ENCODE measurements at places on chromosomes 7 and 10. TPM values are rescaled to one million over a fixed set of nuclear protein-coding genes. Genes with fewer than 3 reads are reported as not detected.

DNA sequence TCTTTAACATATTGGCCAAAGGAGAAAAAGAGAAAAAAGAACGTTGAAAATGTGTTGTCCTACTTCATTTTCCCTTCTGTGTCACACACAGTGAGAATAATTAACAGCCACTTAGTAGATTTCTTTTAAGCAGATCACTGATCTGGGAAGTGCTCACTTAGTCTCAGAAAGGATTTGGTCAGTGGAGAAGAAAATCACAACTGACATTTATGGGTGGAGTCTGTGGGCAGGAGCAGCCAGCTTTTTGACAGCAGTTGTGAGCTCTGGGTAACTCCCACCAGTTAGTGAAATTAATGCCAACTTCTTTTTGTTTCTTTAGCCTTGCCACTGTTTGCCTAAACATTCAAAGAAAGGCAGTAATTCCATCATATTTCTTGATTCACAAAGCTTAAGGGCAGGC lies 49.7 kb downstream of the CDK14 start:
- no peaks in the 10 kb centered on the region for H3K36me3 ChIP-seq
- no peaks in the 10 kb centered on the region for H3K27me3 ChIP-seq
- no peaks in the 10 kb centered on the region for H3K4me1 ChIP-seq
- H3K4me3 ChIP-seq: no peak overlapping the region
- no peak overlapping the region for H3K27ac ChIP-seq

DNA sequence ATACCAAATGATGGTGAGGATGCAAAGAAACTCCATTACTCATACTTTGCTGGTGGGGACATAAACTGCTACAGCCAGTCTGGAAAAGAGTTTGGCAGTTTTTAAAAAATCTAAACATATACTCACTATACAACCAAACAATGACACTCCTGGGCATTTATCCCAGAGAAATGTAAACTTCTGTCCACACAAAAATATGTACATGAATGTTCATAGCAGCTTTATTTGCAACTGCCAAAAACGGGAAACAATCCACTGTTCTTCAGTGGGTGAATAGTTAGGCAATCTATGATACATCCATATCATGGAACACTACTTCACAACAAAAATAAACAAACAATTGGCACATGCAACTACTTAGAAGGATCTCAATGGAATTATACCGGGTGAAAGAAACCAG lies 276.4 kb upstream of the SP8 start:
- no peaks in the 10 kb centered on the region for H3K27me3 ChIP-seq
- peak; percentile 22 for DNase-seq
- no peak overlapping the region for H3K27ac ChIP-seq
- no peak overlapping the region for H3K4me3 ChIP-seq
- no peaks in the 10 kb centered on the region for H3K4me1 ChIP-seq

Gene PTPN20
- 7.2 TPM for total RNA-seq

Gene TFEC
- total RNA-seq: 17.1 TPM

- no peak for DNase-seq
- H3K4me1 ChIP-seq: no peaks in the 10 kb centered on the region
- no peak overlapping the region for H3K4me3 ChIP-seq
- no peak overlapping the region for H3K27ac ChIP-seq
- H3K36me3 ChIP-seq: no peaks in the 10 kb centered on the region
These were observed 103.5 kb upstream of the ZNF438 start for GRCh38 chr10:31135171-31135570.

GRCh38 chr10:79387974-79388850 lies 40.9 kb downstream of the PPIF start:
- no peaks in the 10 kb centered on the region for H3K27me3 ChIP-seq
- H3K36me3 ChIP-seq: peaks cover 31% of the 10 kb centered on the region
- peaks cover 7% of the 10 kb centered on the region for H3K4me1 ChIP-seq
- no peak overlapping the region for H3K4me3 ChIP-seq
- DNase-seq: no peak

GRCh38 chr10:127407551-127407950 lies 141.6 kb upstream of the NPS start:
- DNase-seq: no peak
- H3K4me3 ChIP-seq: no peak overlapping the region
- H3K27ac ChIP-seq: no peak overlapping the region
- peaks cover 4% of the 10 kb centered on the region for H3K4me1 ChIP-seq

Gene GIMAP6
- total RNA-seq: 38.9 TPM

GRCh38 chr10:103838862-103839518 lies 16.4 kb downstream of the SH3PXD2A start:
- H3K36me3 ChIP-seq: no peaks in the 10 kb centered on the region
- H3K27ac ChIP-seq: no peak overlapping the region
- H3K4me1 ChIP-seq: peaks cover 52% of the 10 kb centered on the region
- H3K4me3 ChIP-seq: no peak overlapping the region

DNA sequence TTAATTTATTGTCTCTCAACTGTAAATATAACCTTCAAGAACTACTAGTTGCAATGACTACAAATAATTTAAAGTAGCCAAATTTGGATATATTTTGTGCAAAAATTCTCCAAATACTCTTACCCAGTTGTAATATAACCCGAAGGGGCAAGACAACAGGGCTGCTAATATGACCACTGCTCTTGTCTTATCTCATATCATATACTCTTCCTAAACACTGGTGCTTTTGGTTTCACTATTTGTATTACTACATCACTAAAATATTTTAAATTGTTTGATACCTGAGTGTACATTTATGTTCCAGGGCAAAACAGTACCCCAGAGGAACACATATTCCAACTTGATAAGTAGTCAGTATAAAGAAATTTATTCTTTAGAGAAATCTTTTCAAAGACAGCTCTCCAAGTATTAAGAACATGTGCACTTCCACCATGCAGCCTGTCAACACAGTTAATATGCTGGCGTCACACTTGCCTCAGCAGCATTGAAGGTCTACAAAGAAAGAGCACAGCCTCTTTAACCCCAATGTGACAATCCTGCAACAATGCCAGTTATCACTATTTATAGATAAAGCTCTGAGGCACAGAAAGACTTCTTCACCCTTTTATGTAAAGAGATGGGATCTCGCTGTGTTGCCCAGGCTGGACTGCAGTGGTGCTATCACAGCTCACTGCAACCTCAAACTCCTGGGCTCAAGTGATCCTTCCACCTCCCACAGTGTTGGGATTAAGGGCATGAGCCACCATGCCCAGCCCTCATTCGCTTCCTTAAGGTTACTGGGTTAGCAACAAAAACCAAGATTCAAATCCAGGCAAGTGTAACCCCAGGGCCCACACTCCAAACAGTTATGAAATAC lies 37.8 kb downstream of the RHEB start:
- DNase-seq: no peak
- peaks cover 11% of the 10 kb centered on the region for H3K36me3 ChIP-seq
- no peak overlapping the region for H3K4me3 ChIP-seq
- H3K27ac ChIP-seq: no peak overlapping the region
- H3K27me3 ChIP-seq: no peaks in the 10 kb centered on the region

Gene PLEKHS1
- total RNA-seq: 11.6 TPM

- DNase-seq: peak; percentile 4
- H3K27ac ChIP-seq: no peak overlapping the region
- H3K36me3 ChIP-seq: no peaks in the 10 kb centered on the region
- no peaks in the 10 kb centered on the region for H3K4me1 ChIP-seq
These were observed 247.1 kb downstream of the COBL start for GRCh38 chr7:51069411-51070083.

- H3K4me3 ChIP-seq: no peak overlapping the region
- no peaks in the 10 kb centered on the region for H3K27me3 ChIP-seq
- DNase-seq: no peak
- no peaks in the 10 kb centered on the region for H3K36me3 ChIP-seq
These were observed 137.6 kb upstream of the PRSS1 start for GRCh38 chr7:142611566-142612236.

Gene MEOX2
- 103 TPM for total RNA-seq

DNA sequence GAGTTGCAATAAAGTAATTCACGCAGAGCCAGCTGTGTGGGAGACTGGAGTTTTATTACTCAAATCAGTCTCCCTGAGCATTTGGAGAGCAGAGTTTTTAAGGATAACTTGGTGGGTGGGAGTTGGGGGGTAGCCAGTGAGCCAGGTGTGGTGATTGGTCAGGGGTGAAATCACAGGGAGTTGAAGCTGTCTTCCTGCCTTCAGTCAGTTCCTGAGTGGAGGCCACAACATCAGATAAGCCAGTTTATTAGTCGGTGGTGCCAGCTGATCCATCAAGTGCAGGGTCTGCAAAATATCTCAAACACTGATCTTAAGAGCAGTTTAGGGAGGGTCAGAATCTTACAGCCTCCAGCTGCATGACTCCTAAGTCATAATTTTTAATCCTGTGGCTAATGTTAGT lies 3.3 kb upstream of the CYP51A1 start:
- H3K36me3 ChIP-seq: no peaks in the 10 kb centered on the region
- H3K4me3 ChIP-seq: no peak overlapping the region
- H3K27ac ChIP-seq: no peak overlapping the region
- no peaks in the 10 kb centered on the region for H3K27me3 ChIP-seq
- H3K4me1 ChIP-seq: peaks cover 17% of the 10 kb centered on the region
- peak; percentile 5 for DNase-seq

DNA sequence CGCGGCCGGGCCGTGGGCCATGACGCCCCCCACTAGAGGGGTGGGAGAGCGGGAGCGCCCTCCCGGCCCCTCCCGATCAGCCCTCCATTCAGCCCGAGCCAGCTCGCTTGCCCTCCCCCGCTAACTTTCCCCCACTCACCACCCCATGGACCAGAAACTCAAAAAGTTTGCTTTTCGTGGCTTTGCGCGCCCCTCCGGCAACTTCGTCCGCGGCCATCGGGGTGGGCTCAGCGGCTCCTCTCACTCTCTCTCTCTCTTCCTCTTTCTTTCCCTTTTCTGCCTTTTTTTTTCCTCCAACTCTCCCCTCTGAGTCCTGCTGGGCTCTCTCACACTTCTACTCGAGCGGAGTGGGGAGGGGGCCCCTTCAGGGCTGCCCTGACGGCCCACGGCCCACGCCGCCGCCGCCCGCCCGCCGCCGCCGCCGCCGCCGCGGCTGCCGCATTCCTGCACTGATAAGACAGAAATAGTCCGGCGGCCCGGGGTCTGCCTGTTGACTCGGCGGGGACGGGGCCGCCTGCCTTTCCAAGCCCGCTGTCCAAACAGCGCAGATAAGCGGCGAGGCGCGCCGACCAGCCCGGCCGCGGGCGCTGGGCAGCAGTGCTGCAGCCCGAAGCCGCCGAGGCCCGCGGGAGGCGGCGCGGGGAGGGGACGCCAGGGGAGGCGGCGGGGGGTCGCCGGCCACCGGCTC lies at the start of gene SMARCD3:
TSS of gene SMARCD3 (minus strand) at position 349 of the 688 bp plus-strand sequence. CDS start at position 217, 132 bp downstream.
- no peaks in the 10 kb centered on the region for H3K36me3 ChIP-seq
- H3K27ac ChIP-seq: peak within 1 kb of the TSS; percentile 84
- DNase-seq: peak; percentile 85
- peaks cover 18% of the 10 kb centered on the region for H3K4me1 ChIP-seq
- H3K27me3 ChIP-seq: no peaks in the 10 kb centered on the region

DNA sequence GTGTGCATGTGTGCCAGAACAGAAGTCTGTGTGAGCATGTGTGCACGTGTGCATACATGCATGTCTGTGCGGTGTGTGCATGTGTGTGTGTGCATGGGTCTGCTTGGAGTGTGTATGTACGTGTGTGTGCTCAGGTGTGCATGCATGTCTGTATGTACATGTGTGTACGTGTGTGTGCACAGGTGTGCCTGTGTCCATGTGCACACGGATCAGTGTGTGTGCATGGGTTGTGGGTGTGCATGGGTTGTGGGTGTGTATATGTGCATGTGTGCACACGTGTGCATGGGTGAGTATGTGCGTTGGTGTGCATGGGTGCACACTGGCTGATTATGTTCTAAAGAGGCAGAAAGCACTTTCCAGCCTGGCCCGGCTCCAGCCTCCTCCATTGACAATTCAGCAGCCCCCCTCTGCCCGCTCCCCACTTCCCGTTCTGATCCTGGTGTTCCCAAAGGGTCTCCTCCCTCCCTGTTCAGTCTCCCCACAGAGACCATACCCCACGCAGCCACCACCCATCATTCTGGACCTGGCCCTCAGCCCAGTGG lies 44.1 kb upstream of the PDGFA start:
- no peak for DNase-seq
- no peaks in the 10 kb centered on the region for H3K27me3 ChIP-seq
- H3K4me1 ChIP-seq: no peaks in the 10 kb centered on the region

Gene KLF14
- 0.31 TPM for total RNA-seq

GRCh38 chr7:90773269-90773668 lies 177.1 kb downstream of the CDK14 start:
- H3K4me1 ChIP-seq: no peaks in the 10 kb centered on the region
- no peak overlapping the region for H3K27ac ChIP-seq
- H3K36me3 ChIP-seq: no peaks in the 10 kb centered on the region
- no peak for DNase-seq
- no peaks in the 10 kb centered on the region for H3K27me3 ChIP-seq

DNA sequence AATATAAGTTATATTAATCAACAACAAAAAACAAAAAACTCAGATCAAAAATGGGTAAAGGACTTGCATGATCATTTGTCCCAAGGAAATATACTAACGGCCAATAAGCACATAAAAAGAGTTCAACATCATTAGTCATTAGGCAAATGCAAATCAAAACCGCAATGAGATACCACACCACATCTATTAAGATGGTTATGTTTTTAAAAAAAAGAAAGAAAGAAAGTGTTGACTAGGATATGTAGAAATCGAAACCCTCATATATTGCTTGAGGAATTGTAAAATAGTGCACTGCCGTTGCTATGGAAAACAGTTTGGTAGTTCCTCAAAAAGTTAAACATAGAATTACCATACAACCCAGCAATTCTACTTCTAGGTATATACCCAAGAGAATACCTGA lies 39.4 kb upstream of the CTNNA3 start:
- no peaks in the 10 kb centered on the region for H3K36me3 ChIP-seq
- no peak overlapping the region for H3K4me3 ChIP-seq
- no peaks in the 10 kb centered on the region for H3K4me1 ChIP-seq
- H3K27me3 ChIP-seq: no peaks in the 10 kb centered on the region
- H3K27ac ChIP-seq: no peak overlapping the region

DNA sequence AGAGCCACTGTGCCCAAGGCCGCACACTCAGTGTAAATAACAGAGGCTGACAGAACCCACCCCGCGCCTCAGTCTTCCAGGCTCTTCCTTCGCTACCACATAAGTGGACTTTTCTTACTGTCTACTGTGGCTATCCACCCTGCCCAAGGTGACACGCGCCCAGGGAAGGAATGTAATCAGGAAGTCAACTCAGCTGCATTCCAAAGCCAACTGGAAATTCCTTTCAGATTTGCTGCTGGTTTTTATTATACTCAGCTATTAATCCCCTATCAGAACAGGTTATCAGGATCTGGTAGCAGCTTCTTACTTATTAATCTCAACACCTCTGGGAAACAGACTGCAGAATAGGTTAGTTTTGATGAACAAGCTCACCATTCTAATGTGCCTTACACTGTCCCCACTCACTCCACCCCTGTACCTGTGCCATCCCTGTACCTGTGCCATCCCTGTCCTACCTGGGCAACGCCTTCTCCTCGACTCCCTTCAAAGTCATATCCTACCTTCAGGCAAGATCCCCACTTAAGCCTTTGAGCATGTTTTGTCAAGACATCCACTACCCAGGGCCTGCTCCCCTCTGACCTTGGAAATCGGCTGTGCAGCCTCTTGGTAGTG lies 90.7 kb downstream of the NHLRC2 start:
- H3K4me1 ChIP-seq: no peaks in the 10 kb centered on the region
- H3K4me3 ChIP-seq: no peak overlapping the region

- H3K27ac ChIP-seq: no peak overlapping the region
- no peaks in the 10 kb centered on the region for H3K4me1 ChIP-seq
- H3K27me3 ChIP-seq: no peaks in the 10 kb centered on the region
- H3K36me3 ChIP-seq: no peaks in the 10 kb centered on the region
- no peak for DNase-seq
These were observed 157.9 kb downstream of the GFRA1 start for GRCh38 chr10:116115036-116115641.
